ENCODE measurements at places on chromosomes 5 and 9. TPM values are rescaled to one million over a fixed set of nuclear protein-coding genes. Genes with fewer than 3 reads are reported as not detected.
A peak's percentile ranks its signal among the peaks of the same experiment; 100 is the strongest.

TRIM36 gene
- total RNA-seq, result 0.18 TPM

ZNF608 gene
- 15.1 TPM for total RNA-seq

GRCh38 chr5:177470759-177471536 is 2.5 kb downstream of the DBN1 start:
- H3K36me3 ChIP-seq, result peaks cover 41% of the 10 kb centered on the region
- no peak for DNase-seq
- no peaks in the 10 kb centered on the region for H3K27me3 ChIP-seq
- H3K27ac ChIP-seq, result peak overlapping the region; percentile 86
- 0 out of 2 replicates have a peak overlapping the region, but pooled peaks have one; percentile 97 for H3K4me3 ChIP-seq

GRCh38 chr9:33188711-33189110 is 21.6 kb upstream of the B4GALT1 start:
- H3K36me3 ChIP-seq, result no peaks in the 10 kb centered on the region
- no peak overlapping the region for H3K27ac ChIP-seq
- DNase-seq, result no peak
- no peaks in the 10 kb centered on the region for H3K27me3 ChIP-seq
- no peak overlapping the region for H3K4me3 ChIP-seq

DNA sequence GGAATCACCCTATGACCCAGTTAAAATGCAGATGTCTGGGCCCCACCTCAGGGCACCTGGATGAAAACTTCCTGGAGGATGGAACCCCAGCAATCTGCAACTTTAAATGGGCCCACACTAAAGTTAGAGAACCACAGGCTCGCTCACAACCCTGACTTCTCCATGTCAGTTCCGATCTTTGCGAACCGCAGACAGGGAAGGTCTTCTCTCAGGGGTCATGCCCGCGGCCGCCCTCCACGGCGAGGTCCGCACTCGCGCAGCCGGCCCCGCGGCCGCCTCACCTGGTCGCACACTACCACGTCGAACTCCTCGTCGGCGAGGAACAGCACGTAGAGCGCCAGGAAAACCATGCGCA is 499 bp downstream of the ALG2 start:
- H3K4me3 ChIP-seq, result peak overlapping the region; percentile 92
- no peaks in the 10 kb centered on the region for H3K4me1 ChIP-seq
- H3K27me3 ChIP-seq, result no peaks in the 10 kb centered on the region
- DNase-seq, result no peak

- H3K4me3 ChIP-seq, result peak overlapping the region; percentile 61
- peak overlapping the region; percentile 58 for H3K27ac ChIP-seq
- H3K27me3 ChIP-seq, result no peaks in the 10 kb centered on the region
- H3K4me1 ChIP-seq, result peaks cover 10% of the 10 kb centered on the region
- DNase-seq, result no peak
- H3K36me3 ChIP-seq, result no peaks in the 10 kb centered on the region
Observed at GRCh38 chr9:34047864-34048726, 592 bp downstream of the UBAP2 start.

GRCh38 chr5:168348084-168348414 is 56.6 kb downstream of the WWC1 start:
- no peaks in the 10 kb centered on the region for H3K27me3 ChIP-seq
- no peak overlapping the region for H3K4me3 ChIP-seq
- H3K36me3 ChIP-seq, result no peaks in the 10 kb centered on the region
- H3K4me1 ChIP-seq, result no peaks in the 10 kb centered on the region
- no peak for DNase-seq

DNA sequence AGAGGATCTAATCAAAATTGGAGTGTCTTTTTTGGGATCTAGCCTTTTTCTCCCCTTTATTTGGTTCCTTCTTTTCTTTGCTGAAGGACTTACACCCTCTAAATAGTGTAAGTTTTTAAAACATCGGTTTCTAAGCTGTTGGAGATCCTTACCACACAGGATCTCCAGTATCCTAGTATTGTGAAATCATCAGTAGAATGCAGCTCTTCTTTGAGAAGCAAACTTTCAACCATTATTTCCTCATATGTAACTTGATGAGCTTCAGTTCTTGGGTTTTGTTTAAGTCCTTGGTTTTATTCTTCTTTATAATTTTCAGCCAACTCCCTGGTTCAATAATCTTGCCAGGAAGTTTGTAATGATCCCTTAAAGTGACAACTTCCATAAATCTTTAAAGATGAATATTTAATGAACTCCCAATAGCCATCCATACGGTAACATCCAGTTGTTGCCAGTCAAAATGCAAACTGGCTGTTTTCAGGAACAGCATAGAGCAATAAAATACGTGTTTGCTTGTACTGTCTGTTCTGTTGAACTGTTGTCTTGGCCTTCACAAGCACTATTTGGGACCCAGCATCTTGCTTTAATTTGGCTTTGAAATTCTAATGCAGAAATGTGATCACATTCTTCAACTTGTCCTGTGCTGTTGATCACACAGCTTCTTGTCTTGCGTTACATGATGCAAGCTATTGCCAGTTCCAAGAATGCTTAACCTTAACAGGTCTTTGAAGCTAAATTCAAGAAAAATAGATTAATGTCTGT is 34.8 kb upstream of the TTC23L start:
- DNase-seq, result peak; percentile 40
- H3K27me3 ChIP-seq, result no peaks in the 10 kb centered on the region
- peaks cover 51% of the 10 kb centered on the region for H3K36me3 ChIP-seq
- no peak overlapping the region for H3K4me3 ChIP-seq

DNA sequence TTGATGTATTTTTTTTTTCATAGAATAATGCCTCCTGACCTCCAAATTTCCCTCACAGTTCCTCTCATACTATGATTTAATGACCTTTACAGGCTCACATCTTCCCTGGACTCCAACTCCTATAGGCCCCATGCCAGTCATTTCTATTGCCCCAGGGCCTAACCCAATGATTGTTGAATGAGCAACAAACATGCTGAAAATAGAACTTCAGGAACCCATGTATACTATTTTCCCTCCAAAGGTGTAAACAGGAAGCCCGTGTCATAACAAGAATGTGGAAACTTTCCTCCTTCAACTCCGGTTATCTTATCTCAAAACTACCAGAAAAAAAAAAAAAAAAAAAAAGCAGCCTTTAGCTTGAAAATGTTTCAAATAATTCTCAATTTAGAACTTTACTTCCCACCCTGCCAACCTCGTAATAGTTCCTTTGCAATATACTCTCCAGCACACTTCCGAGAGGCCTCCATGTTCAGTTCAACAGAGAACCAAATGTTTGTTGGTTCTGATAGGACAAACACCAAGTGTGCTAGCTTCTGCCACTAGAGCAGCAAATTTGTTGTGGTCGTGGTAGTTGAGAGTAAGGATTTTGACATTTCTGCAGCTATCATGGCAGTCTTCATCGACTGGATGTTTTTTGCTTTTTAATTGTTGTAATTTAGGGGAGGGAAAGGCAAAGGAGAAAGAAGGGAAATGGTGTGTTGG is 25.8 kb downstream of the TRPM6 start:
- no peaks in the 10 kb centered on the region for H3K27me3 ChIP-seq
- no peak overlapping the region for H3K27ac ChIP-seq
- no peak overlapping the region for H3K4me3 ChIP-seq

Data from IMR-90 (cell line).